ENCODE measurements at places on chromosomes 7 and 10.

- DNase-seq: peak; percentile 85
Observed at GRCh38 chr10:124152139-124153022, 59.0 kb upstream of the CHST15 start.

GRCh38 chr7:30968747-30969603 lies 5.2 kb downstream of the GHRHR start:
- peak; percentile 9 for DNase-seq

DNA sequence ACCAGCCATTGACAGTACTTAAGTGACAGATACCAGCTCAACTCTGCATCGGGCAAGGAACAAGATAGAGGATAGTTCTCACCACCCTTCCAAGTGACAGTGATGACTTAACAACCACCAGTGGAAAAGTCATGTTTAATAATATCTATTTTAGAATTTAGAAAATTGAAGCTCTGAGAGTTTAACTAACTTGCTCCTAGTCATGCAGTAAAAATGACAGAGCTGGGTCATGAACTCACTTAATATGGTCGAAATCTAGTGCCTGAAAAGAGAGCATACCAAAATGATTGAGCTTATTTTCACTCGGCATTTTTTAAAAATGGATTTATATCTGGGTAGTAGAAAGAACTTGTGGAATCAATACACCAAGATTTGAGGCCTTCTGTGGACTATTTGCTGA lies 367.8 kb upstream of the IGFBP3 start:
- DNase-seq: no peak

GRCh38 chr7:155787171-155787851 lies 25.0 kb downstream of the SHH start:
- DNase-seq: peak; percentile 62

- no peak for DNase-seq
Observed at GRCh38 chr7:44219371-44220045, 18.7 kb downstream of the YKT6 start.

- DNase-seq: no peak
Observed at GRCh38 chr7:69885431-69885830, 287.2 kb downstream of the AUTS2 start.

- DNase-seq: no peak
Observed at GRCh38 chr7:28070297-28071055, 110.1 kb downstream of the JAZF1 start.

DNA sequence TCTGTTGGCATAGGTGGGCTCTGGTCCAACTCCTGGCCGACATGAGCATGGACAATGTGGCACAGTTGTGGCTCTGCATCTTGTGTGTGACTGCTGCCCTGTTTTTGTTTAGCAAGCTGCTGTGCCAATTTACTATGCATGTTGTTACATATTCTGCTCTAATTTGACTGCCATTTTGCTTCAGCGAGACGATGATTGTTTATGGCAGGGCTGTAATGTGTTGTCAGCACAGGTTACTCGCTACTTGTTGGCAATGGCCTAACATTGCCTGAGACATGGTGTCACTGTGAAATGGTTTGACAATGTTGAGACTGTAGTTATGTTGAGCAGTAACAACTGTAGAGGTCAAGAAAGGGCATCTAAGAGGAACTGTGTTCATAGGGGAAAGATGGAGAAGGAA lies 659.6 kb downstream of the AUTS2 start:
- no peak for DNase-seq

DNA sequence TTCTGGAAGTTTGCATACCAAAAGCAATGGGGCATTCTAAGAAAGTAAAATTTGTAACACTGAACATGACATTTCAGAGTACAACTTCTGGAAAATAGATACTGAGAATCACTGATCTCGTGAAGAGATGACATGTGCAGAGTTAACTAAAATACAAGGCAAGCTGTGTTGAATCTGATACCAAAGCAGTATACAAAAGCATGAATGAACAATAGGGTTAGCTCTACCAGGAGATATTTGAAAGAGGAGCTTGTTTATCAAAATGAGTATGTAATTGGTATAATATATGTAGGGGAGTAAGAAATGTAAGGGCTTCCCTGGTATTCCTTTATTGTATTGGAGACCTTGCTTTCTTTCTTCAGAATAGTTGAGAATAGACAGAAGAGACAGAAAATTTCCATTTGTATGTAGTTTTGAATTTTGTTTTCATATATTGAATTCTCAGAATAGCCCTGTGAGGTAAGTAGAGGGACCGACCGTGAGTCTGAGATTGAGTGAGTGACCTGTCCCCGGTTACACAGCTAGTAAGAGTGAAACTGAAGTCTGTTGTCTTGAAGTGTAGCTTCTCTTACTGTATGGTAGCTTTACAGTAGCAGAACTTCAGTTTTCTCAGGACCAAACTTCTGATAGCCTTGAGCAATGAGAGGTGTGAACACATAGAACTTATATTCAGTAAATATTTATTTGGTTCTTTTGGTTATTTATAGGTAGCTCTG lies 5.0 kb downstream of the HBP1 start:
- DNase-seq: no peak
